ENCODE measurements at places on chromosomes 3 and 15. TPM values are rescaled to one million over a fixed set of nuclear protein-coding genes. Genes with fewer than 3 reads are reported as not detected.
A peak's percentile ranks its signal among the peaks of the same experiment; 100 is the strongest.

MINAR1 gene
- 0.28 TPM for total RNA-seq

ZBED2 gene
- total RNA-seq: not detected

C3orf22 gene
- 0.54 TPM for total RNA-seq

BLM gene
- 0.54 TPM for total RNA-seq

DNA sequence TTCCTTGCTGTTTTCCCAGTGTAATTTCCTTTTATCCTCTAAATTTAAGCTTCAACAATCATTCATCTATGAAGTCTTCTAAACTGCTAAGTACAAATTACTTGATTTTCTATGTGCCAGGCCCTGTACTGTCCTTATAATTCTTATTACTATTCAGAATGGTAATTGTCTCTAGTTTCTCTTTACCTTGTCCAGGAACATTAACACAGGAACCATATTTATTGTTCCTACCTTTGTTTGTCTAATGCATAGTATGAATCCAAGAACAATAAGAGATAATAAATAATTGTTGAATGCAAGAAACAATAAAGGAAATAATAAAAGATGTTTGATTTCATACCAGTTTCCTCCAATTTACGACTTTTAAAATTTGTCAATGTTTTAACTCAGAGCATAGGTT, 1083.2 kb downstream of the ROBO2 start:
- no peaks in the 10 kb centered on the region for H3K36me3 ChIP-seq
- no peak for DNase-seq
- H3K4me3 ChIP-seq: no peak overlapping the region
- H3K27me3 ChIP-seq: no peaks in the 10 kb centered on the region
- H3K27ac ChIP-seq: no peak overlapping the region
- no peaks in the 10 kb centered on the region for H3K4me1 ChIP-seq

- no peak for DNase-seq
- H3K4me3 ChIP-seq: no peak overlapping the region
- H3K27me3 ChIP-seq: no peaks in the 10 kb centered on the region
- no peak overlapping the region for H3K27ac ChIP-seq
Measured at GRCh38 chr3:140870351-140870750, 71.3 kb upstream of the SLC25A36 start.

DNA sequence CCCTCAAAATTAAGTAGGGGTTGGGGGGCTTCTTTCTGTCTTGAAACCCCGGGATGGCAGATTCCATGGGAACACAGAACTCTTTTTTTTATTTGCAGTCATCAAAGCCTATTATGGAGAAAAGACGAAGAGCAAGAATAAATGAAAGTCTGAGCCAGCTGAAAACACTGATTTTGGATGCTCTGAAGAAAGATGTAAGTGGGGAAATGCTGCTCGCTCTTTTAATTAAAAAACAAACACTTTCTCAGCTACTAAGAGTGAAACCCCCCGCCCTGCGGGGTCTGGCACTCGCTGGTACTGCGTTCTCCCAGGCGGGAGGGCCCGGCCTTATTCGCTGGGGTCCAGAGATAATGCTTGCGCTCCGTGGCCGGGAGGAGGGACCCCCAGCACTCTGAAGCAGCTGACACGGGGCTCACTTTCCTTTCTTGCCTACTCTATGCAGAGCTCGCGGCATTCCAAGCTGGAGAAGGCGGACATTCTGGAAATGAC, 615 bp downstream of the HES1 start:
- H3K27ac ChIP-seq: peak overlapping the region; percentile 99
- no peaks in the 10 kb centered on the region for H3K36me3 ChIP-seq
- peak overlapping the region; percentile 67 for H3K4me3 ChIP-seq

DNA sequence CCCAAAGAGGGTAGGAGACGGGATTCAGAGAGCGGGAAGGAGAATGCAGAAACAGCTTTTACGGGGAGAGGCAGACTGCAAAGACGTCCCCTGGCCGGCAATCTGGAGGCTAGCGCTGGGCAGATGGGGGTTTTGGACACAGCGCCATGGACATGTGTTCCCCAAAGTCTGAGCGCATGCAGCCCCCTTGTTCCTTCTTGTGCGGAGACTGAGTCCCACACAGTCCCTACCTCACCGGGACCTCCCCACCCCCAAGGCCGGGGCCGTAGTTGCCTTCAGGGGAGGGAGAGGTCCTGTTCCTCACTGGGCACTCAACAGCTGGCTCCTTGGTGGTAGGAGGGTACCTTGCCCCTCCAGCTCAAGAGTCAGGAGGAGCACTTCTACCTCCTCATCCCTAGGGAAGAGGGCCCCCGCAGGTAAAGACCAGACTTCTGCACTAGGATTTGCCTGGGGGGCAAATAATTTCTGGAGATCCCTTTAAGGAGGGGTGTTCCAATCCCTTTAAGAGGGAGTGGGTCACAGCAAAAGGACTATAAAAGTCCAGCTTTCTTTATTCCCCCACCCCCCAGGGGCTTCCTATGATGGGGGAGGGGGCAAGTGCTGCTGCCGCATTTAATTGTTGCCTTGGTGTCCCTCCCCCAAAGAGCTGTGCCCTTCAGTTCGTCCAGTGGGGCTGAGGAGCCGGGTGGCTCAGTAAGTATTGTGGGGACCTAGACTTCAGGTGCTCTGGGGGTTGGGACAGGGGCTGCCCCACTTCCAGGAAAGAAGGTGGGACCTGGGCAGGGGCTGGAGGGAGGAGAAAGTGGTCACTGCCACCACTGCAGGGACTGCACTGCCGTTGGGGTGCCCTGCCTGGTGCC, 3.6 kb upstream of the BAHD1 start:
- peaks cover 35% of the 10 kb centered on the region for H3K4me1 ChIP-seq
- H3K36me3 ChIP-seq: no peaks in the 10 kb centered on the region
- no peak for DNase-seq

DNA sequence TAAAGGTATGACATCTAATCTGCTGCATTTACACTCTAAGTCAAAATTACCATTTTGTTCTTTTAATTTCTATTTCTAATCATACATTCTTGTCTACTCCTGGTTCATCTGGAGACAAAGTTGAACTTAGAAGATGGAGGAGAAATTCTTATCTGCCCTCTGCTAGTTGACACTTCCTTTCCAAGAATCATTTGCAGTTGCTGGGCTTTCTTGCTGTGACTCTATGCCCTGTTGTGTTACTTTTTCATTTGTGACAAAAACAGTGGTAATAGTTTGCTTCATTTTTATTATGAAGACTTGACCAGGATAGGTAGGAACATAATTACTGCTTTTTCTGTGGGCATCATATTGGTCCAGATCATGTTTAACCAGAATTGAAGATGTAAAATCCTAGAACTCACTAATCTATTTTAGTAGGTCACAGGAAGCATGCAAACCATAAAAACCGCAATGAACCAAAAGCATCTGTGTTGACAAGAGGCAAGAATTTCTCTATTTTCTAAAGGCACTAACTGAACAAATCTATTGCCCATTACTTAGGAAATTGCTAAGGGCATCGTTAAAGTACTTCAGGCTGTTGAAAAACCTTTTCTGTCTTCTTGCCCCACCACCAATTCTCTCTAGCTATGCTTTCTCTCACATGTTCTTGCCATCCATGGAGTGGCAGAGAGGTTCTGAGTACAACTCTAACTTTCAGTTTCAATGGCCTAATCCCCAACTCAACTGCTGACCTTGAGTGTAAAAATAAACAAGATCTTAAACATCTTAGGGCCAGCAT, 4.2 kb upstream of the CCR2 start:
- no peak for DNase-seq
- no peaks in the 10 kb centered on the region for H3K4me1 ChIP-seq
- H3K27me3 ChIP-seq: no peaks in the 10 kb centered on the region
- H3K27ac ChIP-seq: no peak overlapping the region
- H3K36me3 ChIP-seq: no peaks in the 10 kb centered on the region

DNA sequence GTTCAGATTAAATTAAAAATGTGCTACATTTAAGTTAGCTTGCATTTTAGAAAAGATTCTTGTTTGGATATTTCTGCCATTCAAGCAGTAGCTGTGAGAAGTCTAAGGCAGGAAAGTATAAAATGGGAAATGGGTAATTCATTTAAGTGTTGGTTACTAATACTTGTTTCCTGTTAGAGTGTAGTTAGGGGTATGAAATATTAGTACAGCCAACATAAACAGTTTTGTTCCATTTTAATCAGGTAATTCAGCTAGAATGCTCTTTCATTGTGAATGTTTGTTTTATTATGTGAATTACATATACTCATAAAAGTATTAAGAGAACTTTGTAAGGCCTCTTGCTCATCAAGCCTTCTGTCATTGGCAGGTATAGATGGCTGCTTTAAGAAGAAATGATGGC, 19.9 kb downstream of the TATDN2 start:
- peaks cover 51% of the 10 kb centered on the region for H3K36me3 ChIP-seq
- no peak for DNase-seq
- no peak overlapping the region for H3K27ac ChIP-seq
- no peaks in the 10 kb centered on the region for H3K27me3 ChIP-seq

GRCh38 chr3:128491941-128492670, 895 bp downstream of the GATA2 start:
- no peak overlapping the region for H3K4me3 ChIP-seq
- peak; percentile 53 for DNase-seq
- H3K27me3 ChIP-seq: peaks cover 100% of the 10 kb centered on the region
- no peaks in the 10 kb centered on the region for H3K4me1 ChIP-seq

- H3K36me3 ChIP-seq: no peaks in the 10 kb centered on the region
- peak overlapping the region; percentile 69 for H3K27ac ChIP-seq
- peak; percentile 71 for DNase-seq
- no peak overlapping the region for H3K4me3 ChIP-seq
- no peaks in the 10 kb centered on the region for H3K4me1 ChIP-seq
- no peaks in the 10 kb centered on the region for H3K27me3 ChIP-seq
Measured at GRCh38 chr15:101445562-101446517, 43.7 kb downstream of the PCSK6 start.

DNA sequence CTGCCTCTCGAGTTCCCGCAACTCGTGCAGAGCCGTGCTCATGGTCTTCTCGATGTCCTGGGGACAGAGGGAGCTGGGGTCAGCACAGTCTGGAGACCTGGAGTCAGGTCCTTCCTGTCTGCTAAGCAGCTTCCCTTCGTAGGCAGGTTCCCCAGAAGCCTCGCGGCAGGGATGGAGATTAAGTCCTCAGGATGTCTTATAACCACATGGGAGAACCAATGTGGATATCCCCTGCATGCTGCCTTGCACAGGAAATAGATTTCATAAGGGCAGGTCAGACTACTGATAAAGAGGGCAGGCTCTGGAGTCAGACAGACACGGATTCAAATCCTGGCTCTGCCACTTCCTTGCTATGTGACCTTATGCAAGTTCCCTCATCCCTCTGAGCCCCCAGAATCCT, 22.6 kb upstream of the RAD18 start:
- DNase-seq: no peak
- no peaks in the 10 kb centered on the region for H3K36me3 ChIP-seq
- no peaks in the 10 kb centered on the region for H3K27me3 ChIP-seq
- no peak overlapping the region for H3K4me3 ChIP-seq

DNA sequence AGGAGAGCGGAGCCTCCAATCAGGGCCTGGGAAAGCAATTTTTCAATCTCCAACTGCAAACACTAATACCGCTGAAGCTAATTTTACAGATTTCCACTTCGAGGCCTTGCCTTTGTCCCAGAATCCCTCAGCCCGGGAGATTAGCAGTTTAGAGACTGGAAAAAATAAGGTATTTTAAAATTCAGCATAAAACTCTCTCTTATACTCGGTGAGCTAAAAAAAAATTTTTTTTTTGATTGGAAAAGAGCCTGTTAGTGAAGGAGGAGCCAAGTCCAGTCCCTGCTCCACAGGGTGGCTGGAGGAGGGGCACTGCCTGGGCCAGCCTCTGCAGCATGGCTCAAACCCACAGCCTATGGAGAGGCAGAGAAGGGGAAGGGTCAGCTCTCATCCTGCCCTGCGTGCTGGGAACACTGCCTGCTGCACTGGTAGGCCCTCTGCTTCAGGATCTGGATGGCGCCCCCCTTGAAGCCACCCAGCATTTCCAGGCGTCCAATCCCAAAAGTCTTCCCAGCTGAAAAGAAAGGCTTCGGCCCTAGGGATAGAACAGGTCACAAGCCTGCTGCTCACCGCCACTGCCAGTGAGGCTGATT, 48.9 kb downstream of the CACNA2D2 start:
- H3K4me1 ChIP-seq: no peaks in the 10 kb centered on the region
- no peaks in the 10 kb centered on the region for H3K27me3 ChIP-seq
- no peak overlapping the region for H3K27ac ChIP-seq
- H3K36me3 ChIP-seq: no peaks in the 10 kb centered on the region
- DNase-seq: no peak
- no peak overlapping the region for H3K4me3 ChIP-seq

GRCh38 chr3:110667216-110667615, 404.4 kb upstream of the NECTIN3 start:
- H3K27me3 ChIP-seq: no peaks in the 10 kb centered on the region
- no peak overlapping the region for H3K27ac ChIP-seq
- H3K4me1 ChIP-seq: no peaks in the 10 kb centered on the region

DNA sequence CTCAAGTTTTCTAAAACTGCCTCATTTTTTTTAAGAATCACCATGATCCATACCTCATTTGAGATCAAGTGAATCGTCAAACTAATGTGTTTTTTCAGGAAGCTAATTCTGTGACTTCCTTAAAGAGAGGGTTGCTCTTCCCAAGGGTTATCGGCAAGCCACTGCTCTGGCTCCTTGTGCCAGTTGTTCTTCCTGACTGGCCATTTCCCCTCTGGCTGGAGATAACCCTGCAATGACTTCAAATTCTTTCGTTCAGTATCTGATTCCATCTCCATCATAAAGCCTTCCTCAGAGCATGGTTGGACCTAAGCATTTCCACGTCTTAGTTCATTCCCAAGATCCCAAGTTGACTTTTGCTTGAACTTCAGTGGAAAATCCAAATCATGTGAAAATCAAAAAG, 167.1 kb downstream of the MECOM start:
- no peaks in the 10 kb centered on the region for H3K4me1 ChIP-seq
- no peaks in the 10 kb centered on the region for H3K36me3 ChIP-seq

DNA sequence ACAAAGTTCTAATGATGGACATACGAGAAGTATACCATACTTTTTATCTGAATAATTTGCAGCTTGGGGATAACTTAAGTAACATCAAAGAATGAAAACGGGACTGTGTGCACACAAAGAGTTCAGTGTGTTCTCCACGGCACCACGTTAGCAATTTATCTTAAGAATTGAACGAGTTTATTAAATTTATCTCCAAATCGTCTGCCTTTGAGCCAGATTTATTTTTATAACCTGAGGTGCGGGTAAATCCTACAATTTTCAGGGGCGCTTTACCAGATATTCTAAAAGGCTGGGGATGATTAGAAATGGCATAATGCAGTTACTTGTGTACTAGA, 3.5 kb downstream of the CHD2 start:
- peak overlapping the region; percentile 95 for H3K27ac ChIP-seq
- no peak for DNase-seq
- H3K27me3 ChIP-seq: no peaks in the 10 kb centered on the region
- H3K4me1 ChIP-seq: peaks cover 65% of the 10 kb centered on the region
- peaks cover 4% of the 10 kb centered on the region for H3K36me3 ChIP-seq
